ENCODE measurements at places on chromosomes 2 and 18.

DNA sequence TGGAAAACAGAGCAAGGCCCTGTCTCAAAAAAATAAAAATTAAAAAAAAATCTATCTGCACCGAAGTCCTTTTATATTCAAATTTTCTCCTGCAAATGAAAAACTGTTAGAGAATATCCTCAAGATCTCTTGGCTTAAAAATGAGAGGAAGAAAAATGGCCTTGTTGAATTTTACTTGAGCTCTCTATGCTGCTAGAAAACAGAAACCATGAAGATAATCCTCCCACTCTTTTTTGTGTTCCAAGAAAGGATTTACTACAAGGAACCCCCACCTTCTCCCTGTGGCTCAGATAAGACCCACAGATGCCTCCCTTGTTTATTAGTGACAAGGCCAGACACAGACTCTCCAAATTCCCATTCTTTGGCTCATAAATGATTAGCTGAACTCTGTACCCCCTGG, 71.0 kb downstream of the SGPP2 start:
- no peak for DNase-seq

DNA sequence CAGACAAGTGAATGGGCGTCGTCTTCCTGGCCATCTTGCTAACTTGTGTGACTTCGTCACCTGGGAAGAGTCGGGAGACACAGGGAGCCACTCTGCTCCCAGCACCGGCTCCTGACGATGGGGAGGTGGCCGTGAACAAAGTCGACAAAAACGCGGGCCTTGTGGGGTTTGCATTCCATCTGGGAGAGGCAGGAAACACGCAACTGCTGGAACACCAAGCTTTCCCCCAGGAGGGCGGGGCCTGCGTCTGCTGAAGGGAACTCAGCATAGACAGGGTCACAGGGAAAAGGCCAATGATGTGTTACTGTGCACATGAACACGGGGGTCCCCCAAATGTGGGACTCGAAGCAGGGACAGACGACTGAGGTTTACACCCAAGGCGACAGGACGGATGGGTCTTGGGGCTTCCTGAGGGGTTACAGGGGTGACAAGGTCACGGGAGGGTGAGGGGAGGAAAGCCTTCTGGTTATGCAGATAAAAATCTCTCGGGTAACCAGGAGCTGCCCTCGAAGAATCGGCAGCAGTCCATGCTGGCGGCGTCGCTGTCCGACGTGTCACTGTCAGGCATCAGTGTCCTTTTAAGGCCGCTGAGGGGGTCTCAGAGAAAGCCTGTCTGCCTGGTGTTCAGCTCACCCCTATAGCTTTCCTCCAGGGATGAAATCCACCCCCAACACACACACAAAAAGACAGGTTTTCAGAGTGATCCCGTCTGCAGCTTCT, 28.2 kb upstream of the PRLH start:
- DNase-seq: no peak

DNA sequence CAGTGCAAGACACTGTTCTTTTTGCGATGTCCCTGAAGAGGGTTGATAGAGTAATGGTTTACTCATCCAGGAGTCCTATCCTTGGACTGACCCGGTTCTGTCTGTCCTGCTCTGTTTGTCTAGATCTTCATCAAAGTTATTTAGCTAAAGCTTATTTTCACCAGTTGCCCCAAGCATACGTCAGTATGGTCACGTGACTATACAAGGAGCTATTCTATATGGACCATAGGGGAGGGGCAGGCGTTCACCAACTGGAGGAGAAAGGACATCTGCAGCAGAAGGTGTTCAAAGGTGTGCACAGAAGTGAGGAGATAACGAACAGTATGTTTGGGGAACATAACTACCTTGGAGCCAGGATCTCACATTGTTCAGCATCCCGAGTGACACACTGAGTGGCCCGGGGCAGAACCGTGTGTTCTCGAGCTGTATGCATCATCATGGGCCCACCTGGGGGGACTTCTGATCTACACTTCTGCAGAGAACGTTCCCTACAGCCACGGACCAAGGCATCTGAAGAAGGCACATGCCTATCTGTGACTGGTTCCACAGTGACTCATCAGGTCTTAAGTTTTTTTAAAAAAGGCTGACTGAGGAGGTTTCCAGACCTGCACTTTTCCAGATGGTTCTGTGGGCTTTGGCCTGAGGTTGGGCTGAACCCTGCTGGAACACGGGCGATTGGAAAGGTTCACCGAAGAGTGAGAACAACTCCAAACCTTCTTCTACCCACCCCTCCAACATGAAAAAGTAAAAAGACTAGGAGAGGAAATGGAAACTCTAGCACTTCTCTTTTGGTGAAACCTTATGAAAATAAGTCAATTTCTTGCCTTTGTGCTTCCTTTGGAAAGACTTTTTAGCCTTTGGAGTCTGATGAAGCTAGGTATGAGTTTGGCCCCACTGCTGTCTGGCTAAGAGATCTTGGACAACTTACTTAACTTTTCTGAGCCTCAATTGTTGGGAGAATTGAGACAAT, 68.6 kb upstream of the YWHAQ start:
- DNase-seq: no peak

DNA sequence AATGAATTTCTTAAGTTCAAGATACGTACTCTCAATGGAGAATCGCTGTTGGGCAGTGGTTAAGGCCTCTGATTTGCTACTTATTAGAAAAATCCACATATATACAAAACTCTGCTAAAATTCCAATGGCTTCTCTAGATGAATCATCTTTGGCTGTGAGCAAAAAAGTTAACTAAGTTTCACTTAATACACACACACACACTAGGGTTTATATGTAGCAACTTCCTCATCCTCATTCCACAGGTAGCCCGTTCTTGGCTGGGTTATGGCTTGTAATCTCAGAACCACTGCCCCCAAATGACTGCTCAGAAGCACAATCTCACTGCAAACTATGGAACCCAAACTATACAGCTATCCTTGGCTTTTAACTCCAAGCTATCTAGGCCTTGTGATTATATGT, 99.7 kb downstream of the SMAD2 start:
- DNase-seq: no peak

GRCh38 chr2:101109451-101110118, 41.6 kb downstream of the TBC1D8 start:
- no peak for DNase-seq

- DNase-seq: no peak
Observed at GRCh38 chr2:120803764-120804335, 68.2 kb downstream of the GLI2 start.

DNA sequence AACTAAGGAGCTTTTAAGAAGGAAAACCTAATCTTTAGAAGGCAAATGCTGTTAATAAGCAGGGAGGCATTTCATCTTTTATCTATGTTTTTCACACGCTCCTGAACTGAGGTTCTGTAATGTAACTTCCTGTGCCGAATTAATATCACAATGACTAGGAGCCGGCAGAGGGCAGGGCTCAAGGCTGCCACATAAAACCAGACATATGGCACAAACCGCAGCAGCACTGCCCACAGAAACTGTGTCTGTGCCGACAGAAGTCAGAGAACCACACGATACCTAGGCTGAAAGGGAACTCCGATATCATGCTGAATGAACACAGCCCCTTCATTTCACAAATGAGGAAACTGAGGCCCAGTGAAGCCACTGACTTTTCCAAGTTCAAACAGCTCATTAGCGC, 112.1 kb downstream of the EIPR1 start:
- DNase-seq: no peak

GRCh38 chr2:146602383-146602782, 1242.4 kb upstream of the ACVR2A start:
- no peak for DNase-seq
